ENCODE measurements at places on chromosomes 16 and 17.

GRCh38 chr16:85610059-85610445 lies 3.1 kb upstream of the GSE1 start:
- no peak for DNase-seq

- no peak for DNase-seq
Observed at GRCh38 chr16:57997528-57998265, 2.8 kb downstream of the ZNF319 start.

GRCh38 chr17:33520426-33521330 lies 227.6 kb upstream of the ASIC2 start:
- DNase-seq, result peak; percentile 18

DNA sequence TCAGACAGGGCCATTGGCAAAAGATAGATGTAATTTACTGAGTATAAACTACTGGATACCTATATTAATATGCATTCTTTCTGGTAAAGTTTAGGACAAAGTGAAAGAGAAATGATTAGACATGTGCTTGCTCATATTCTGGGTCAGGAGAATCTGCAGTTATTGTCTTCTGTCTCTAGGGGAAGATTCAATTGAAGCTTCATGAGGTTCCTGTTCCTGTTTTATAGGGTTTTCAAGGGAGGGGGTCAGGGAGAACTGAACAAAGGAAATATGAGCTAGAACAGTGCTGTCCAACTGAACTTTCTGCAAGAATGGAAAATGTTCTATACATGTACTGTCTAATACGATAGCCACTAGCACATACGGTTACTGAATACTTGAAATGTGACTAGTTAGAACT lies 59.3 kb upstream of the CORO6 start:
- DNase-seq, result no peak

DNA sequence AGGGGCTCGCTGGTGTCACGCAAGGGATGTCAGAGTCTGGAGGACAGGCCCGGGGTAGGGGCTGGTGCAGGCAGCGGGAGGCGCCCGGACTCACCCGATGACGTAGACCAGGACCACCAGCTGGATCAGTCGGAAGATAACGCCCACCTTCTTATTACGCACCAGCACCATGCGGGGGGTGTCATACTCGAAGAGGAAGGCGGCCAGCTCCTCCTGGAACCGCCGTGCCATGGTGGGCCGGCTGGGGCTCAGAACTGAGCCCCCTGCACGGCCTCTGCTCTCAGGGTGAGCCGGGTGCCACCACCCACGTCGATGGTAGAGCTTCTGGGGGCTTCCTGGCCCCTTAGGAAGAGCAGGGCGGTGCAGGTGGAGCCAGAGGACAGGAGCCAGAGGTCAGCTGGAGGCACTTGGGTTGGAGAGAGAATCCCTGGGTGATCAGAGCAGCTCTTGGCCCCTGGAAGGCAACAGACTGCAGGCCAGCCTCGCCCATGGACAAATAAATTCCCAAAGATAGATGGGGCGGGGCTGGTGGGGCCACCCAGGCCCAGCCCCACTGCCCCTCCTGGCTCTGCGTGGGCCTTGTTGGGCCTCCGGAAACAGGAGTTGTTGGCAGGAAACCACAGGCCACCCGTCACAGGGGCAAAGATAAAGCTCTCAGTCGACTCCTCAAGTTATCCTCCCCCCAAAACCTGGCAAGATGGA lies at the start of gene P2RX1:
Gene P2RX1, minus strand, starts transcription at position 471 of the 702 bp plus-strand sequence. Its CDS starts 240 bp downstream, at position 231.
- peak; percentile 33 for DNase-seq
